ENCODE measurements at places on chromosomes 7 and 10.

- DNase-seq = no peak
These were observed 30.6 kb upstream of the CTBP2 start for GRCh38 chr10:125190946-125191345.

DNA sequence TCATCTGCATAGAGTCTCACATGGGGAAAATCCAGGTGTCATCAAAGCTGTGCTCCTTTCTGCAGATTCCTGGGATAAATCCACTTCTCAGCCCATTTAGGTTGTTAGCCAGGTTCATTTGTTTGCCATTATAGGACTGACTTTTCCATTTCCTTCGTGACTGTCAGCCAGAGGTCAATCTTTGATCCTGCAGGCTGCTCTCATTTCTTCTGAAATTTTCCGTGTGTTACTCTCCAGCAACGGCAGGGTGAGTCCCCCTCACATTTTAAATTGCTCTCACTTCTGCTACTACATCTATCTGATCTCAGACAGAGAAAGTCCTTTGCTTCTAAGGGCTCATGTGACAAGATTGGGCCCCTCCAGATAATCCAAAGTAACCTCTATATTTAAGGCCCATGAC, 150.7 kb upstream of the BET1 start:
- DNase-seq = no peak

DNA sequence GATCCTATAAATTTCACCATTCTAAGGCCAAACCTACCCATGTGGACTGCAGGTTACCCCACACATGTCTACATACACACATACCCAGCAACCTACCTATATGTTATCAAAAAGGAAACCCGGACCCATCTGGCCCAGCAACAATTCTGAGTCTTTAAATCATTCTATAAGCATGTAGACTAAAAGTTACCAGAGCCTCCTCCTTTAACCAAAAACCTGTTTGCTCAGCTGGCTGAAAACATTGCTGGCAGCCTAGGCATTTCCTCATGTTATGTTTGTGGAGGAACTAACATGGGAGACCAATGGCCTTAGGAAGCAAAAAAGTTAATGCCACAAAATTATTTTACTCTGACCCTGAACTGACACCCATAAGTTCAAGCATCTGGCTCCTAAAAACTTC, 5.3 kb upstream of the ADCK2 start:
- no peak for DNase-seq

GRCh38 chr7:1331561-1332467, 99.1 kb downstream of the UNCX start:
- no peak for DNase-seq

DNA sequence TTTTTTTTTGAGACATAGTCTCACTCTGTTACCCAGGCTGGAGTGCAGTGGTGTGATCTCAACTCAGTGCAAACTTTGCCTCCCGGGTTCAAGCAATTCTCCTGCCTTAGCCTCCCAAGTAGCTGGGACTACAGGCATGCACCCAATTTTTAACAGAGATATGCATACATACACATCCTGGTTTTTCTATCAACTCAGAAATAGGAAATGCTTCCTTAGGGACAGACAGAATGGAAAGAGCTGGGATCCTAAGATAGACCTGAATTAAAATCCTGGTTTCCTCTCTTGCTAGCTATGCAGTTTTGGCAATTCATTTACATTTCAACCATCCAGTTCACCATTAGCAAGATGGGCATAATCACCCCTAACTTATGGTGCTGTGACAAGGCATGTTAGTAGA, 347.5 kb downstream of the GPAM start:
- no peak for DNase-seq

DNA sequence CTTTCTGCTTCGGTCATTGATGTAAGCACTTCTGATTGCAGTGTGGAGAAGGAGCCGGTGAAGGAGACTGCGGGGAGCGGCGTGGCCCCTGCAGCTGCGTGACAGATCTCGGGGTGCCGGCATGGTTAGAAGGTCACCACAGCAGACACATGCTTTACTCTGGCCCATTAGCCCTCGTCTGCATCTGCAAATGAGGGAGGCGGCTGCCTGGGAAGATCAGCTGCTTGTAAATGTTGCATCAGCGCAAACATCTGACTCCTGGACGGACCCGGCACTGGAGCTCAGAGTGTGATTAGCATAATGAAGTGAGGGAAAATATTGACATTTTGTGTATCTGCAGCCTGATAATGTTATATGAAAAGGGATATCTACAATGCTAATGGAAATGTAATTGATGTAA, 30.5 kb upstream of the MNX1 start:
- DNase-seq = no peak

GRCh38 chr10:46544989-46545791, 11.3 kb downstream of the GPRIN2 start:
- DNase-seq = no peak

GRCh38 chr7:134004829-134005505, 122.2 kb upstream of the LRGUK start:
- no peak for DNase-seq

- DNase-seq = no peak
These were observed 47.3 kb downstream of the YKT6 start for GRCh38 chr7:44247868-44248651.

- no peak for DNase-seq
These were observed 739 bp downstream of the MPP7 start for GRCh38 chr10:28302012-28302637.

DNA sequence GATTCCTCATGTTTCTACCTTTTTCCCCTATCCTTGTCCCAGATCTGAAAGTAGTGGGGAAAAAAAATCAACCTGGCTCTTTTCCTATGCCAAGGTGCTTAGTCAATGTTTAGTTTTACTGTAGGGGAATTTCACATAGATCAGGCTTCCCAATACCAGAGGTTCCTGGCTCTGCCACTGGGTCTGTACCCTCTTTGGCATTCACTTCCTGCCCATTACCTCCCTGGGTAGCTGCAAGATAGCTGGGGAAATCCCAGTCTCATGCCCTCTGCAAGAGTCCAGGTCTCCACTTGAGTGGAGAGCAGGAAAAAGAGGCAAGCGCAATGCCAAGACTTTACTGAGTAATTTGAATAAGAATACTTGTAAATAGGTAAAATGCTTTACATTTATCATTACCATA, 3.5 kb upstream of the BPGM start:
- no peak for DNase-seq

- no peak for DNase-seq
These were observed 19.3 kb downstream of the VWA2 start for GRCh38 chr10:114258274-114258840.

DNA sequence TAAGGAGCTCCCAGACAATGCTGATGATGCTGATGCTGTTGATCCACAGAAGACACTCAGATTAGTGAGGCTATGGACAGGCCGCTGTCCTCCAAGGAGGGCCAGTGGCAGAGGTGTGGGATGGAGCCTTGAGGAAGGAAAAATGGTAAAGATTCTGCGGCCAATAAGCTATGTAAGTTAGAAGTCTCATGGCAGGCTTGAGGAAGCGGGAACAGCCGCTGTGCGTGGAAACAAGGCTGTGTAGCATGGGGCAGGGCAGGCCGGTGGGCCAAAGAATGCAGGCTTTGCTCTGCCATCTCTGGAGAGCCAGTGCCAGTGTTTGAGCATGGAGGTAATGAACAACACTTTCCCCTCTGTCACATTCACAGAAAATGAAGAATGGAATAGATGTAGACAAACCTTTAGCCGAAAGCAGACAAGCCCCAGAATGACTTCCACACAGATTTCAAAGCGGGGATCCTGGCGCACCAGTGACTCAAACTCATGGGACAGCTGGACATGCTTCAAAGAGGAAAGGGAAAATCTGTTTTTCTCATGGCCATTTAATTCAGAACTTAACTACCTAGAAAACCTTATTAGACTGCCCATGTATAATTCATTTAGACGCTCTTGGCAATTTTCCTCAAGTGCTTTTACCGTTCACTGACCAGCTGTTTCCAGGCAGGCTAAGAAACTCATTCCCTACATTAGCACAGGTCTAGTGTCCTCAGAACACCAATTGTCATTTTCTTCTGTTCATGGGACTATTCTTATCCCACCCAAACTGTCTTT, 16.9 kb upstream of the FIGNL1 start:
- DNase-seq = no peak

All from stimulated activated CD4-positive, alpha-beta T cell treated with anti-CD3 and anti-CD28 coated beads, Interleukin-2, amount 100 ng/mL, for 24 hours (primary cell).